ENCODE measurements at places on chromosomes 1 and 21.

GRCh38 chr1:1117469-1117831 is 1.6 kb upstream of the C1orf159 start:
- no peak for DNase-seq

- no peak for DNase-seq
Measured at GRCh38 chr1:100757946-100758345, 38.4 kb downstream of the VCAM1 start.

DNA sequence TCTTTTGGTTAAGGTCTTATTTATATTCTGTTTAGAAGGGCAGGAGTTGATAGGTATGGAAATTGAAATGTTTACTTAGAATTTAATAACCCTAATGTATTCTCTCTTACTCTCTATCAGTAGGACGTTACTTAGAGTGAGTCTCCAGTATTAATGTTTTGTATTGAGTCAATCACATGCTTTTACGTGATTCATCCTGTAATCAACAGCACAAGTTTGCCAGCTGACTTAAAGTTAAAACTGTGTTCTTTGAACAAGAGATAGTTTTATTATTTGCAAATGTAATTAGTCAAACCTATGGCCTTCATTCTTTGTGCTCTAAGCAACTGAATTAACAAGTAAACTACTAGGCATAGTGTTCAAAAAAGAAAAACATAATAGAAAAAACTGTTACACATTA is 57.3 kb downstream of the PKN2 start:
- DNase-seq: no peak

- no peak for DNase-seq
Measured at GRCh38 chr1:221035662-221036153, 156.5 kb downstream of the HLX start.

DNA sequence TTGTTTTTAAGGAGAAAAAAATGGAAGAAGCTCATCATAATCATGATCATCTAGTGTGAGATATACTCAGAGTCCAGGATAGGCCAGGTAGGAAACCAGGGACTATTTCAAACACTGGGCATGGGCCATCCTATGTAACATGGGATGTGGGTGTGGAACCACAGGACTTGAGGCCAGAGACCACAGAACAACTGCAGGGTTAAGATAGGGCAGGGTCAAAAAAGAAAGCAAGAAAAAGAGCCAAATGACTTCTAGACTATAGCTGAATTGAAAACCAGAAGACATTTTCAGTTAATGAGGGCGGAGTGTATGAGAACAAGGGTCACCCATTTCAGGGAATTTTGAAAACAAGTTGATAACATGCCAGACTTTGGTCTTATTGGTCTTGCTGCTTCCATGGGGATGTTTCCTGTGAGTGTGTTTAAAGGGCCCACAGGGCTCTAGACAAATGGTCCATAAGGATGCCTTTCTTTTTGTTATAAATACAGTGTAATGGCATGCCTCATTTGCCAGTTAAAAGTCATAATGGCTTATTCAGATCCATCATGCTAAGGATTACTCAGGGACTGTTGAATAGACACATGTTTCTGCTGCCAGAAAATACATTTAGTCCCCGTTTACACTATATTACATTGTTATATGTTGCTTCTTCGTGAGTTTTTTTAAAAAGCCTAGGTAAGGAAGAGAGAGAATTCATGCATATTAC is 182.0 kb upstream of the C21orf91 start:
- DNase-seq: no peak

- DNase-seq: no peak
Measured at GRCh38 chr21:16250273-16250672, 520.5 kb downstream of the USP25 start.

DNA sequence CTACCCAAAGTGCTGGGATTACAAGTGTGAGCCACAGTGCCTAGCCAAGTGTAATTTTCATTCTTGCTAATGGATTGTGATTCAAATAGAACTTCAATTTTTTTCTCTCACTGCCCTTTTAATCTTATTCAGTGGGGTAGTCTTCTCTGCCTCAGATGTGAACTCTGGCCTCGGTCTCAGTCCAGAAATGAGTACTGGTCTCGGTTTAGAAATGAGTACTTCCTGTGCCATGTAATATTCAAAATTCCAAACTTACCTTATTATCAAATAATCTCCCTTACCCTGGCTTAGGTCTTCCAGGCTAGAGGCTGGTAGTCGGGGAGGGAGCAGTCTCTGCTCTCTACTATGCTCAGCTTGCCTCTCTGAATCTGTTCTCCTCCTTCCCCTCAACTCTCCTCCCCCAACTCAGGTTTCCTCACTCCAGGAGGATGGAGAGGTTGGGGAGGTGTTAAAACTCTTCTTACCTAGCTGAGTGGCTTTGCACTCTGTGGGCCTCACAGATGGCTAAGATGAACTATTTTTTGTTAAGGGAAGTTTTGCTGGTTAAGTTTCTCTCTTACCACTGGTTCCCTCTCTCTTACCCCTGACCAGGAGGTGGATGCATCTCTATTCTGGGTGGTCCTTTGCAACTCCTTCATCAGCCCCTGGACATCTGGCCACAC is 4.8 kb upstream of the SLAMF9 start:
- no peak for DNase-seq

DNA sequence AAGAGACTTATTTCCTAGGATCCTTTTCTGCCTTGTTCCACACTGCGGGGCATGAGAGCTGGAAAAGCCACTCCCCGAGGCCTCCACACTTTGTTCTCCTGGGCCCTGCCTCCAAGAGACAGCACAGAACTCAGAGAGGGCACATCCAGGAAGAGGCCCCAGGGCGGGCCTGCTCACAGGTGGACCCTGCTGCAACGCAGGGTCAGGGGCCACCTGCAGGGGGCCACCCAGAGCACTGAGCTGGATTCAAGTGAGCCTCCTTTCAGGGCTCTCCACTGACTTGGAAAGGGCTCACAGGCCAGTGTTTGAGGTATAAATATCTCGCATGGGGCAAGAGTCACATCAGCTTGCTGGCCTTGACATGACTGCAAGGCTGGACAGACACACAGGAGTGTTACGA is 4.8 kb downstream of the RGS16 start:
- no peak for DNase-seq

DNA sequence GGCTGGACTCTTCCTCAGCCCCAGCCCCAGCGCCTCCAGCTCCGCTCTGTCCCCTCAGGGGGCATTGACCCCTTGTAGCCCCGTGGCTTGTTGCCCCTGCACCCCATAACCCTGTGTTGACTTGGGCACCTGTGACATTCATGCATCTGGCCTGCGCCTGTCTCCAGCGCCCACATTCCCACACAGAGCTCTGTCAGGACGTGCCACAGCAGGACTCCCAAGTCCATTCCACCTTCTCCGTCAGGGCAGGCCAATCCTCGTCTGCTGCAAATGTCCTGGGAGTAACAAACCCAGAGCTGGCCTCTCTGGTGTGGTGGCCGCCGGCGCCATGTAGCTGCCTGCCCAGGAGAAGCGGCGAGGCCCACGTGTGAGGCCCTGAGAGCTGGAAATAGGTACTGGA is 60.6 kb downstream of the AGPAT3 start:
- DNase-seq: no peak

DNA sequence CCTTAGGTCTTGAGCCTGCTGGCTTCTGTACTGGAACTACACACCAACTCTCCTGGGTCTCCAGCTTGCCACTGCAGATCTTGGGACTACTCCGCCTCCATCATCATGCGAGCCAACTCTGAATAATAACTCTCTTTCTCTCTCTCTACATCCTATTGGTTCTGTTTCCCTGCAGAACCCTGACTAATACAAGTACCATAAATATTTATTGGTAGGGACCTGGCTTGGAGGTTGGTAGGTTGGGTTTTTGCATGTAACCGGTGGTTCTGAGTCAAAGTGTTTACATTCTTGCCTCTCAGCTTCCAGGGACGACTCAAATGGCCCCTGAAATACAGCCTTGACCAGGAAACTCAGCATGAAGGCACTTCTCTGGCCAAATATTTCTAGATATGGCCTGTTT is 110.4 kb downstream of the KCND3 start:
- DNase-seq: no peak

GRCh38 chr1:81678779-81679178 is 122.0 kb upstream of the ADGRL2 start:
- DNase-seq: no peak

DNA sequence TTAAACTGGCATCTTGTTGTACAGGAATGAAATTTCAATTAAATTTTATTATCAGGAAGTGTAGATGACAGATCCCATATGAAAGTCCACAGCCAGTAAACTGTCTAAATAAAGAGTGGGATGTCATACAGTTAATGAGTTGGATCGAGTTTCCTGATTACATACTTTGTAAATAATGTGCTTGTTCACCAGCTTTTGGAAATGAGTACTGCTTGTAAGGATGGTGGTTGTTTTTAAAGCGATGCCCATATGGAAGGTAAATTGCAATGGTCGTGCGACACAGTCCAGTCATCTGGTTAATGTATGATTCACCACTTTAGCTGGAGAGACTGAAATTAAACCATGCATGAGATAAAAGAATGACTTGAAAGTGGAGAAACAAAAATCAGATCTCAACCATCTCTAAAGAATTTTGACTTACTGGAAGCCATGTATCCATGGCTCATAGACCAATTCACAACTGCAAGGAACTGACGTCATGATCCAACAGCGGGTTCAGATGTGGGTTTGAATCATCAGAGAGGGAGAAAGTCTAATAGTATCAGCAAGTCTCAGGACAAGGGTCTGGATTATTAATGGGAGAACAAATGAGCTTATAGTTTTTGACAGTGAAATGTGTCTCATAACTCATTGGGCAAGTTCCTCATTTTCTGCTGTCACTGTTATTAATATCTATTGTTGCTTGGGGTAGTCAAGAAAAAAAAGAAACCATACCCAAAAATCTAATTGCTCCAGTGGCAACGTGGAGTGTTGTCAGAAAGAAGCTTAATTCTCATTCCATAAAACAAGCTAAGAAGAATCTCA is 49.0 kb downstream of the MAP10 start:
- DNase-seq: no peak

DNA sequence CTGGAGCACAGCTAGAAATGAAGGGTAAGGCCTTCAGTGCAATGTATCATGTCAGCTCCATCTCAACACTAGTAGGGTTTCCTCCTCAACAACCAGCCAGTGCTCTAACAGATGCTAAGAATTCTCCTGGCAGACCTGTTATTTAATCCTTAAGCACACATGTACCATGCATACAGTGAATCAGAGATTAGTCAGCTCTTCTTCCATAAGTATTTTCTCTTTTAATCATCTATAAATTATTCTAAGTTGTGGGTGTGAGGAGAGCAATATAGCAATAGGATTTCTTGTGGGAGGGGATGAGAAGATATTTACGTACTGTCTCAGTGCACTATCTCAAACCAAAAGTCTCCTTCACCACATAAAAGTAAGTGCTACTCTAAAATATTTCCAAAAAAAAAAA is 95.3 kb downstream of the COP1 start:
- DNase-seq: no peak

GRCh38 chr21:34075760-34076660 is 2.6 kb downstream of the MRPS6 start:
- no peak for DNase-seq

DNA sequence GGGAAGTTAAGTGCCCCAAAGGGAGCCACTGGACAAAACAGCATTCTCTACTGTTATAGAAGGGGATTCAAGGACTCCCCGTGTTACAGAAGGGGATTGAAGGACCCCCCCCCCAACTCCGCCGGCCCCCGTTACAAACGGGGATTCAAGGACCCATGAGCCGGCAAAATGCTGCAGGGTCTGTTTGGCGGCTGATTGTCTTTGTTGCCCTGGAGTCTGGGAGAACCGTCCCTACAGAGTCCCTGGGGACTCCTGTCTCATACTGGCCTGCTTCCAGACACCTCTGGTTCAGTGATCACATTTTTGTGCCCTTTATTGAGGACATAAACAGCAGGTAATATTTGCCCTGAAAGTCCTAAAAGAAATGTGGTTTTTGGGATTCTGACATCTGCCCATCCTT is 96.4 kb downstream of the SYF2 start:
- DNase-seq: no peak

DNA sequence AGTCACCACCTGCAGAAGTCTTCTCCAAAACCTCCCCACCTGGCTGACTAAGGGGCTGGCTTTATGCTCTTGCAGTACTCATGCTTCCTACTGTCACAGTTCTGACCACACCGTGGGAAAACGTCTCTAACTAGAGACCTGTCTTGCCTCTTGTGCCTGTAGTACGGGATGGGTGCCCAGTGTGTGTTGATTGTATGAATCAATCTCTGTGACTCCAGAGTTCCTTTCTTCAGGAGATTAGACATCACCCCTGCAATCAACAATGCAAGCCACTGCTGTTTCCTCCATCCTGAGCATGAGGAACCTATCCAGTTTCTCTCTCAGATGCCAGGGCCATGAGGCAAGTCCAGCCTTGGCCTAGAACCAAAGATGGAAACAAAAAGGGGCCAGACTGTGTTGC is 64.1 kb downstream of the LRRN2 start:
- no peak for DNase-seq

GRCh38 chr21:46518983-46519583 is 60.4 kb downstream of the DIP2A start:
- DNase-seq: no peak

DNA sequence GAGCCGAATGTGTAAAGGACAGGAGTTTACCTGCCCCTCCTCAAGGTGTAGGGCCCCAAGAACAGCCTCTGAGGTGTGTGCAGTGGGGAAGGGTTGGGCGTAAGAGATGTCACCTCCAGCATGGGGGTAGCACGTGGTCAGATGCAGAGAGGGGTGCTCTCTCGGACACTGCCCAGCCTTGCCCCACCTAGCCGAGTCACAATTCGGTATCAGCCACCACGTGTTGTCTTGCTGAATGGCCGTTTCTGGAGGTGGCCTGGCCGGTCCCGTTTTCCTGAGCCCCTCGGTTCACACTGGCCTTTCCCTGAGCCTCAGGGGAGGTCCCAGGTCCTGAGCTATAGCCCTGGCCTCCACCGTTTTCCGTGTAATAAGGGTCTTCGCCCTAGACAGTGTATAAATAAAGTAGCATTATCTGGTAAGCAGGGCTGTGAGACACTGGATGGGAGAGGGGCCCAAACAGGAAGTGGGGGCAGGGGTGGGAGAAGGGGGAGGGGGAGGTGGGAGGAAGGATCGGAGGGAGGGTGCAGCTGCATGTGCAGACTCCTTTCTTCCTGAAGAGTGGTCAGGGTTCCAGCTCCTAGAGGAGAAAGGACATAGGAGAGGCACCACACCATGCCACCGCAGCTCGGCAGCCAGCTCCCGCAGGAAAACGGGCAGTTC is 23.3 kb downstream of the CD34 start:
- no peak for DNase-seq

- no peak for DNase-seq
Measured at GRCh38 chr21:32173121-32173724, 105.6 kb downstream of the MIS18A start.

- peak; percentile 91 for DNase-seq
Measured at GRCh38 chr1:243850452-243851256, 611 bp upstream of the AKT3 start.

DNA sequence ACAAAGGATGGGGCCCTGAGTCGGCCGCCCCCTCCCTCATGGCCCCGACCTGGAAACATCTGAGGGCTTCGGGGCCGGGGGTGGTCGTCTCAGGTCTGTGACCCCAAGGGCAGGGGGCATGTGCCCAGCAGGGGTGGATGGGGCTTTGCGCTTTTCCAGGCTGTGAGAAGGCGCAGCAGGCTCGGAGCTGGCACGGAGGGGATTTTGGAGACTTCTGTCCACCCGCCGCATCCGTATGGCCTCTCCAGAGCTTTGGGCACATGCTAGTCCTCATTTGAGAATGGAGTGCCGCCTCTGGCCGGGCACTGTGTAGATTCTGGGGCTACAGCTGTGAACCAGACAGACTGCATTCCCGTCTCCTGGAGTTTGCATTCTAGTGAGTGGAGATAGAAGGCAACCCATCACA is 66.1 kb upstream of the WNT4 start:
- no peak for DNase-seq

Data from inflammatory macrophage treated with lipopolysaccharide for 1 hour (primary cell).